ENCODE measurements at places on chromosomes 7 and 10.

GRCh38 chr7:49695971-49696370 lies 77.5 kb upstream of the VWC2 start:
- no peak for DNase-seq

DNA sequence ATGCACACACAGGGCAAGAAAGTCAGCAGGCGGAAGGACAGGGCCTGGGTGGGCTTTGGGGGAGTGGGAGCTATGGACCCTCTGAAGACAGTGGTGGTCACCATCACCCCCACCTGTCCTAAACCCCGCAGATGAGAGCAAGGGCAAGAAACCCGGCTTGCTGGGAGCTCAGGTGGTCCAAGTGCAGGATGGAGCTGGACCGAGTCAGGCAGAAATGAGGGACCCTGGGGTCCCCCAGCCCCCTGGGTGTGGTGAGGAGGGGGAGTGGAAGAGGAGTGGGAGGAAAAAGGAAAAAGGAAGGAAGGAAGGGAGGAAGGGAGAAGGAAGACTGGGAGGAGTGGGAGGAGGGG lies 54.8 kb downstream of the MICALL2 start:
- no peak for DNase-seq

DNA sequence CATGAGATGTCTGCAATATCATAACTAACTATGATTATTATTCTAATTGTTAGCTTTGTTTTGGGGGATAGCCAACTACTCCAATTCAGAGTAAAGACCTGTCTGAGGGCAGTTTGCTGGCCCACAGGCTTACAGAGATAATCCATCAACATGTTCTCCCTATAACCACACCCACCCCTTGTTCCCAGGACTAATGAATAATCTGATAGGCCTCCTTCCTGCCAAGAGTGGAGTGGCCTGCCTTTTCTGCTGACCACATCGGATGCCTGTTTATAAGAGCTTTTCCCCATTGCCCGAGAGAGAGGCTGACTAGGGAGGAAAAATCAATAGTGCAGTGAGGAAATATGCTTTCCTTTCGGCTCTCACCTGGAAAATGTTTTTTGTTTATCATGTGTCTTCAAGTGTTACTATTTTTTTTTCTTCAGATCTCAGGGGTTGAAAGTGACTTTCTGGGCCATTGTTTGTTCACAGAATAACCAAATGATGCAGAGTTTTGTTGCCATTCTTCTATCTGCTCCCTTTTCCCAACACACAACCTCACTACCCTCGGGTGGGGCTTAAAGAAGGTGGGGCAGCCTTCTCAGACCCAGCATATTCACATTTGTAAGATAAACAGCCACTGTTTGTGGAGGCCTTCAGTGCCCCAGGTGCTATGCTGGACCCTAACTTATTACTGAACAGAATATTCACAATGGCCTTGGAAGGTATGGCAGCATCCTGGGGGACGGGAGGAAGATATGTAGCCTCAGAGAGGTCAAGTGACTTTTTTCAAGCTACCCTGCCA lies 38.4 kb downstream of the PLPP4 start:
- no peak for DNase-seq

DNA sequence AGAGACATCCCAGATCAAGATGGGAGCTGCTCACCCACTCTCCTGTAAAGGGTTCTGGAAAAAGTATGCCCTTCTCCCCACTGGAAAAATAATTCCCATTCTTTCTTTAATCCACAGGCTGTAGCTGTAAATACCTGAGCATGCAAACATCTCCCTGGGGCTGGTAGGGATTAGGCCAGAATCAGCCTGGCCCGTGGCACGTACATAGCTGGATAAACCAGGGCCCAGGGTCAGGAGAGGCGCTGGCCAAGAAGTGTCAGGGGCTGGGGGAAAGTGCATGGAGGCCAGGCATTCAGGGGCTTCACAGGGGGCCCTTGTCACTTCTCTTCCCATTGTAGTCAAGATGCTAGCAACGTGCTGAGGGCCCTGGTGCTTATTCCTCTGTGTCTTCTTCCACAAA lies 30.7 kb upstream of the AQP1 start:
- no peak for DNase-seq

- DNase-seq = no peak
These were observed 3.3 kb upstream of the COPS6 start for GRCh38 chr7:100085515-100085914.

DNA sequence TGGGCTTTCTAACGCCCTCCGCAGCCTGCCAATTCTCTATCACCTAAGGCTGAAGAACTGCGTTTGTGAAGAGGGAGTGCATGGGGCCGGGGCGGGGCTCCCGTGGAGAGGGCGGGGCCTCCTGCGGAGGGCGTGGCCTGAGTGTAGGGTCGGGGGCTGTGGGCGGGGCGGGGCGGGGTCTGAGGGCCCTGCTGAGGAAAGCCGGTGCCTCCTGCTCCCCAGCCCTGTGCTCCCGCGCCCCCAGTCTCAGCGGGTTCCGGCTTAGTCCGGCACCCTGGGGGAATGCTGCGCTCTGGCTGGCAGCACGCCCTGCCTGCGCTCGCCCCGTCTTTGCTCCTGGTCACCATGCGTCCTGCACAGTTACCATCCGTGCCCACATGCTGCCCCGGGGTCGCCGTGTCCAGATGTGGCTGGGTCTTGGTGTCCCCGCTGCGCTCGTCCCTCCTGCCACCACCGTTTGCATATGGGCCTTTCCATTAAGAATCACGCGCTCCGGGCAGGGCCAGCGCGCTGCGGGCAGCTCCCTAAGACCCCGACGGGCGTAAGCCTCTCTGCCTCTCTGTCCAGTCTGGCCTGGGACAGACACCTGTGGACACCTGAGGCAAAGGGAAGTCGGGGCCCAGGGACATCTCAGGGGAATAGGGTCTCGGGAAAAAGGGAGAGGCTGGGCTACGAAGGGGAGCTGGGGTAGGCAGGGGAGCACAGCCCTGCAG lies 144.0 kb upstream of the RET start:
- DNase-seq = no peak

GRCh38 chr7:1085910-1086421 lies 1.9 kb upstream of the GPER1 start:
- no peak for DNase-seq

DNA sequence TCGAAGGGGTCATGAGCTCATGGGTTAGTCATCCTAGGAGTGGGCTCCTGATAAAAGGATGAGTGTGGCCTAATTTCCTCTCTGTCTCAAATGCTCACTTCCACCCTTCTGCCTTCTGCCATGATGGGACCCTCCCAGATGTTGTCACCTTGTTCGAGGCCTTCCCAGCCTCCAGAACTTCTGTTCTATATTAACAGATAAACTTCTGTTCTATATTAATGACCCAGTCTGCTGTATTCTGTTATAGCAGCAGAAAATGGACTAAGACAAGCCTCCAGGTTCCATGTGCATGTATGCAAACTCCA lies 583.2 kb downstream of the GLRX3 start:
- no peak for DNase-seq

- DNase-seq = no peak
These were observed 61.4 kb downstream of the PLXDC2 start for GRCh38 chr10:19877466-19878255.

- DNase-seq = no peak
These were observed 85.3 kb downstream of the CUL1 start for GRCh38 chr7:148783801-148784527.

- no peak for DNase-seq
These were observed 396.5 kb upstream of the MKI67 start for GRCh38 chr10:128522551-128523308.

DNA sequence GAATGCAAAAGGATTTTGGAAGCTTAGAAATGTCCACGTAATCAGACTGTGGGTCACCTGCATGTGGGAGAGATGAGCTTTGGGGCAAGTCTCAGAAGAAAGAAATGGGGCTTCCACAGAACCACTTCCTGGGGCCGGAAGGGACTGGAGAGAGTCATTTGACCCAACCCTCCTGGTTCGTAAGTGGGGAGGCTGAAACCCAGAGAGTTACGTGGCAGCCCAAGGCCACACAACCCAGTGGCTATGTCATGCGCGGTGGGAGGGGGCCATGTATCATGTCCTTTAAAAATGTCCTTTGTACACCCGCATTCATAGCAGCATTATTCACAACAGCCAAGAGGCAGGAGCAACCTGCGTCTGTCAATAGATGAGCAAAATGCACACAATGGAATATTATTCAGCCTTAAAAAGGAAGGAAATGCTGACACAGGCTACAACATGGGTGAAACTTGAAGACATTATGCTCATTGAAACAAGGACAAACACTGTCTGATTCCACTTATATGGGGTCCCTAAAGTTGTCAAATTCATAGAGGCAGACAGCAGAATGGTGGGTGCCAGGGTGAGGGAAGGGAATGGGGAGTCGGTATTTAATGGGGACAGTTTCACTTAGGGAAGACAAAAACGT lies 15.1 kb downstream of the CAMK2B start:
- no peak for DNase-seq

DNA sequence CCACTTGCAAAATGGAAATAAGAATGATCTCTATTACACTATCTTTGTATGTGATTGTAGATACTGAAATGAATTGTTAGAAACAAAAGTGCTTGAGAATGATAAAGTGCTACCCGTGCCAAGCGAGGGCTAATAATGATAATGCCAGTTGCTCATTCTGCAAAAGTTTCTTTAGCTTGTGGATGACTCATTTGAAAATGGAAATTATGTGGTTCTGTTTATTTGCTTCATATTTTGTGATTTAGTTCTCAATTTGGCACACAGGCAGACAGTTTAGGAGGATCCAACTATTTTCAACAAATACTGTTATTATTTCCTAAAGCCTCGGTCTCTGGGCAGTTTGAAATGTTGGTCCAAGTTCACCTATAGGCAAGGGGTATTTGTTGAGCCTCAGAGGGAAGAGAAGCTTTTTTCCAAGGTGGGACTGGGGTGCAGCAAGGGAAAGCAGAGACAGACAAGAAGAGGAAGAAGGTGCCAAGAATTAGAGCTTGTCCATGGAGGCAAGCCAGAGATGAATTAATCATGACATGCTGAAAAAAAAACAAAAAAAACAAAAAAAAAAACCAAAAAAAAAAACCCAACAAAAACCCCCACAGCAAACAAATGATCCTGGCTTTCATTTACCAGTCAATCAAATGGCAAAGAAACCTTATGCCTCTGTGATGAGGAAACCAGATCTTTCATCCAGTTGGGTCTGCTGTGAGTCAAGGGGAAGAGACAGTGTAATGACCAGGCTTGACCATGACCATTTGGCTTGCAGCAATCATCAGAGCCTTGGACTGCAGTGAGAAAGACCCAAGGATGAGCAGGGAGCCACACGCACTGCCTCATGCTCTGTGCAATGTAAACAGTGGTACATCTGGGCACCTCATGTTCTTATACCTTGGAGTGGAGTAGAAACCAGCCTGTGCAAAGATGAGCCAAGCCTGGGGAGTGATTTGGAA lies 285.0 kb upstream of the HABP2 start:
- DNase-seq = no peak

- no peak for DNase-seq
These were observed 65.2 kb downstream of the WDR37 start for GRCh38 chr10:1121271-1121970.

- no peak for DNase-seq
These were observed 85.0 kb downstream of the SGMS1 start for GRCh38 chr10:50538555-50539398.

Data from forelimb muscle (tissue), 1 donor.